ENCODE measurements at places on chromosomes 7 and 10. TPM values are rescaled to one million over a fixed set of nuclear protein-coding genes. Genes with fewer than 3 reads are reported as not detected.

The SOSTDC1 gene
- 0.48 TPM for total RNA-seq

The OR9A2 gene
- total RNA-seq: not detected

- H3K27ac ChIP-seq: no peak overlapping the region
- no peaks in the 10 kb centered on the region for H3K36me3 ChIP-seq
- no peak for DNase-seq
- peaks cover 7% of the 10 kb centered on the region for H3K4me1 ChIP-seq
Observed at GRCh38 chr10:78305311-78305710, 271.6 kb downstream of the RPS24 start.

The GNG11 gene
- total RNA-seq: 38.9 TPM

- DNase-seq: no peak
- no peak overlapping the region for H3K27ac ChIP-seq
- peaks cover 2% of the 10 kb centered on the region for H3K4me1 ChIP-seq
- H3K36me3 ChIP-seq: no peaks in the 10 kb centered on the region
- no peaks in the 10 kb centered on the region for H3K27me3 ChIP-seq
Observed at GRCh38 chr7:139691253-139691781, 86.5 kb downstream of the HIPK2 start.

The HOXA10 gene
- total RNA-seq: 2.0 TPM

The CLIP2 gene
- total RNA-seq: 40.3 TPM

DNA sequence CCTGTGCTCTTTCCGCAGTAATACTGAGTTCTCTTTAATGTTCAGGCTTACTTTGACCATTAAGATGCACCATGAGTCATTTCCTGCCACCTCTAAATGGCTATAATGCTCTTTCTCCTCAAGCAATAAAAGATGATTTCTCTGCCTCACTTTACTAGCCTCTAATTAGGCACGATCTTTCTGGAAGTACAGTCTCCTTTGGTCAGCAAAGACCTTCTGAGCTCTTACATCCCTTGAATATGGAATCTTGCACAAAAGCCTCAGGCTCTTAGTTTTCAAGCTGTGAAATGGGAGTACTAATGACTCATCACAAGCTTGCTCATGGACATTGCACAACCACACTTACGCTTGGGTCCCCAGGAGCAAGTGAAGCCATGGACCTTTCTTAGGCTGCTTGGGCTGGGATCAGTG, 85.9 kb downstream of the FRMD4A start:
- H3K27ac ChIP-seq: no peak overlapping the region
- H3K4me3 ChIP-seq: no peak overlapping the region
- peaks cover 1% of the 10 kb centered on the region for H3K4me1 ChIP-seq
- no peaks in the 10 kb centered on the region for H3K36me3 ChIP-seq

DNA sequence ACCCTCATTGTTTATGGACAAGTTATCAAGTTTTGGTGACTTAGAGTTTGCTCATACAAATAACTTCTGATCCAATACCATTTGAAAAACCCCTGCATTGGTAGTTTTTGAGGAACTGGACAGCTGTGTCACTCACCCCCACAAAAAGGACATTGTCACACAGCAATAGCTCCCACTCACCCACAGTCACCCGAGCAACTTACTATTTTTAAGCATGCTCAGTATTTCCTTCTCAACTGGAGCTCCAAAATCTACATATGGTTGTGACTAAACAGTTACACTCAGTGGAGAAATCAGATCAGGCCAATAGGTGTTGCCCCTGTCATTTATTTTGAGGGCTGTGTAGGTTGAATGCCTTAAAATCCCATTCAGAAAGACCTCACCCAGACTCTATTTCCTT, 165.2 kb upstream of the AUTS2 start:
- no peak overlapping the region for H3K27ac ChIP-seq
- H3K4me1 ChIP-seq: peaks cover 3% of the 10 kb centered on the region
- no peaks in the 10 kb centered on the region for H3K36me3 ChIP-seq
- H3K4me3 ChIP-seq: no peak overlapping the region
- DNase-seq: no peak

DNA sequence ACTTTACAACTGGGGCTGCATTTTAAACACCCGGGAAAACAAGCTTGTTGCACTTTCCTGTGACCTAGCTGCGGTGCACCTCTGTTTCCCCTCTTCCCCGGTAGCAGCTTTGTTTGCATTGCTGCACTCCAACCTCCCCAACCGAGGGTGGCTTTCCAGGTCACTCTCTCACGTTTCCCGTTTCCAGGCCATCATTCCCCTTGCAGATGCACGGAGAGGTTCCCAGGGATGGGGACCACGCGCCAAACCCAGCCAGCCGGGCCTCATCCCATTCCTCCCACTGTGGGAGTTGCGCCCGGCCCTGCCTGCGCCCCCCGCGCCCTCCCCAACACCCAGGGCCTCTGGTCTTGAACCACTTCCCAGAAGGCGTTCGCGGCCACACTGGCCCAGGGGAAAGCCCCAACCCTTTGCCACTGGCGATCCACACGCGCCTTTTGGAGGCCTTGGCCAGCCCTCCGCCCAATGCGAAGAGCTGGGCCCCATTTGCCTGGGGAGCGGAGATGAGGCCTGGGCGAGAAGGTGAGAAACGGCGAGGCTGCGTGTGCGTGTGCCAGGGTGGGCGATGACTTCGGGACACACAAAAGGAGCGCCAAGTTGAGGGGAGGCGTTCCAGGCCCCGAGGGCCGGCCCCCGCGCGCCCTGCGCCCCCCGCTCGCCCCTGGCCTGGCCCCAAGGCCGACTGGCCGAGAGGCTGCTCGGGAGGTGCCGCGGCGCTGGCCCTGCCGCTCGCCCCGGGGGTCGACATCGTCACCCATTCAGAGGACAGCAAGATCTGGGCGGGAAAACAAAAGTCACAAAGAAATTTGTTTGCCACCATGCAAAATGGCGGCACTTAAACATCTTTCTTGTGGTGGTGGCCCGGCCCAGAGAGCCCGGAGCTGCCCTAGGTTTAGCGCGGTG, 15.9 kb downstream of the SKIDA1 start:
- peaks cover 2% of the 10 kb centered on the region for H3K4me1 ChIP-seq
- H3K27me3 ChIP-seq: no peaks in the 10 kb centered on the region
- H3K4me3 ChIP-seq: peak overlapping the region; percentile 45
- no peaks in the 10 kb centered on the region for H3K36me3 ChIP-seq

GRCh38 chr7:37117292-37117691, 331.4 kb downstream of the ELMO1 start:
- no peaks in the 10 kb centered on the region for H3K36me3 ChIP-seq
- DNase-seq: no peak
- H3K27ac ChIP-seq: no peak overlapping the region

DNA sequence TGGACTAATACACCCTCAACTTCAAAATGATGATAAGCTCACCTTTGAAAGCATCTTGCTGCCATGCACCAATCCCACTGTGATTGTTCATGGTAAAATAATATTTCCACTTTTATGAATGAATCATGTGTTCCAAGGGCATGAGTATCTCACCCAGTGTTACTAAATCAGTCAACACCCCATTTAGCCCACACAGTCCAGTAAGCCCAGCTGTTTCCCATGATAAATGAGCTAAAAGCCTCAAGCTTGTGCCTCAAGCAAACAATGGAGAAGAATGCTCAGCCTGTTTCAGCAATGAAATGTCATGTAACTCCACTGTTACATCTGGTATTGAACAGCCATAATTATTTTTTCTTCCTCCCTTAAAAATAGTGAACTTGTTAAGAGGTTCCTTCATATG, 442.5 kb downstream of the XPNPEP1 start:
- no peak for DNase-seq
- no peaks in the 10 kb centered on the region for H3K36me3 ChIP-seq
- no peak overlapping the region for H3K27ac ChIP-seq
- no peak overlapping the region for H3K4me3 ChIP-seq
- no peaks in the 10 kb centered on the region for H3K27me3 ChIP-seq
- no peaks in the 10 kb centered on the region for H3K4me1 ChIP-seq

DNA sequence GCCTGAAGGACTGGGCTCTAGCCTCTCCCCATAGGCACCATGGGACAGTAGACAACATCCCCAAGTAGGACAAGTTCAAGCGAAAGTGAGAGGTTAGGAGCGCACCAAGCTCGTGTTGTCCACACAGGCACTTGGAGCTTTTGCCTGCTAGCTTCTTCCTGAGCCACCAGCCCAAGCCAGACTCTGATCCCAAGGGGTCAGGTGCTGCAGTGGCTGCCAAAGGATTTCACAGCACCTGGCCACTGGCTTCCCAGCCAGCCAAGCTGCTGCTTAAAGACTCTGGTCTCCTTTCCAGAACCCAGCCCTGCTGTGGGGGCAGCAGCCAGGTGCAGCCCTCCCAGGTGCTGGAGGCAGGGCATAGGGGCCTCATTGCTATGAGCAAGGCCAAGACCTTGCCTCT, 33.0 kb upstream of the UNC5B start:
- no peak for DNase-seq
- no peaks in the 10 kb centered on the region for H3K27me3 ChIP-seq
- no peaks in the 10 kb centered on the region for H3K4me1 ChIP-seq

DNA sequence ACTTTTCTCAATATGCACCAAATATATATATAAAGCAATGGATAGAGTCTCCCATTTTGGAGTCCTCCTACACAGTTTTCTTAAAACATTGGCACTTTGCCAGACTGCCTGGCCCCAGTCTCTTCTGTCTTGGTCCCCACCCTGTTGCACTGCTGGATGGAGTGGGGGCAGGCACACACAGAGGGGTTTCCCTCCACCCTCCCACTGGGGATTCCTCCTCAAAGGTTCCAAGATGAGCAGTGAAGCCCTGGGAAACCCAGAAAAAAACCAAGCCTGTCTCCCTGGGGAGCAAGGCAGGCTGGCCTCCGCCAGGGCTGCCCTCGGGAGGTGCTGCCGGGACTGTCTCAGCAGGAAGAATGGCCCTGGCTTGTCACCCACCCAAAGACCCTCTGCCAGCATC, 68.0 kb downstream of the SH3PXD2A start:
- H3K4me3 ChIP-seq: no peak overlapping the region
- no peak overlapping the region for H3K27ac ChIP-seq
- no peaks in the 10 kb centered on the region for H3K27me3 ChIP-seq
- no peak for DNase-seq
- peaks cover 11% of the 10 kb centered on the region for H3K4me1 ChIP-seq
- H3K36me3 ChIP-seq: no peaks in the 10 kb centered on the region

GRCh38 chr7:90834771-90835170, 238.7 kb downstream of the CDK14 start:
- no peaks in the 10 kb centered on the region for H3K36me3 ChIP-seq
- DNase-seq: no peak
- no peak overlapping the region for H3K27ac ChIP-seq
- H3K4me3 ChIP-seq: no peak overlapping the region

- no peak for DNase-seq
- H3K4me1 ChIP-seq: peaks cover 1% of the 10 kb centered on the region
- H3K36me3 ChIP-seq: no peaks in the 10 kb centered on the region
- no peak overlapping the region for H3K27ac ChIP-seq
- no peak overlapping the region for H3K4me3 ChIP-seq
- no peaks in the 10 kb centered on the region for H3K27me3 ChIP-seq
Observed at GRCh38 chr7:105202616-105203015, 186.1 kb downstream of the SRPK2 start.

The SFTPA2 gene
- total RNA-seq: 9.1 TPM

DNA sequence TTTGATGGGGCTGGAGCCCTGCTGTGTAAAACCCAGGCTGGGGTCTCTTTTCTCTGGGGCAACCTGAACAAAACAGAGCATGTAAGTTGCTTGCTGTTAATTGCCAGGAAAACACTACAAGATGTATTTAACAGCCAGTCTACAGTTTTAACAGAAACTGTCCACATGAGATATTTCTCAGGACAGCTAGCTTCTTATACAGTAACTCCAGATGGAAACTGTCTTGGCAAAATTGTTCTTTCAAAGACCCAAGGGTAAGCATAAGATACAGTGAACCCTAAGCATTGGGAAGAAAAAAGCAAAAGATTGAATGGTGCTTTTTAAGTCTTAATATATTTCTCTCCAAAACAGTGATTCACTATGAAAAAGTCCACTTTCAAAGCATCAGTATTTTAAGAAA, 8.1 kb downstream of the FKBP14 start:
- no peak for DNase-seq
- no peaks in the 10 kb centered on the region for H3K27me3 ChIP-seq
- H3K4me1 ChIP-seq: peaks cover 2% of the 10 kb centered on the region
- H3K4me3 ChIP-seq: no peak overlapping the region

GRCh38 chr7:37018954-37019353, 294.7 kb upstream of the AOAH start:
- no peak overlapping the region for H3K4me3 ChIP-seq
- H3K4me1 ChIP-seq: no peaks in the 10 kb centered on the region
- no peaks in the 10 kb centered on the region for H3K36me3 ChIP-seq
- H3K27me3 ChIP-seq: no peaks in the 10 kb centered on the region
- H3K27ac ChIP-seq: no peak overlapping the region

GRCh38 chr7:100088621-100089457, at the start of gene COPS6:
TSS of gene COPS6 (plus strand) at chr7:100088969. CDS start at chr7:100088991, 22 bp downstream.
- no peaks in the 10 kb centered on the region for H3K27me3 ChIP-seq
- peak within 1 kb of the TSS; percentile 69 for H3K4me3 ChIP-seq
- no peaks in the 10 kb centered on the region for H3K4me1 ChIP-seq
- DNase-seq: peak; percentile 87
- H3K36me3 ChIP-seq: no peaks in the 10 kb centered on the region

DNA sequence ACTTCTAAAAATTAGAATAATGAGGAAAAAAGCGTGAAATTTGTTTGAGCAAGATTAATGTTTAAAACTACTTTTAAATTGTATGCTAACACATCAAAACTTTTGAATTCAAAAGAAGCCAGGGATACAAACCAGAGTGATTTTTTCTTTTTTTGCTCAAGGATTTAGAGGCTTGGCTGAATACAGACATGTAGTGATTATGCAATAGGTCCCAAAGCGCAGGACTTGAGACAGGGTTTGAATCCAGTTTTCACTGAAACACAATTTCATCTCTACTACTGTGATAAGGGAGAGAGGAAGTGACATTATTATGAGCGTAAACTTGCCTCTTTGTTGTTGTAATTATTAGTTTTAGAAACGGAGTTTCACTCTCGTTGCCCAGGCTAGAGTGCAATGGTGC, 207.3 kb downstream of the ZNF33B start:
- no peaks in the 10 kb centered on the region for H3K36me3 ChIP-seq
- no peaks in the 10 kb centered on the region for H3K27me3 ChIP-seq
- H3K27ac ChIP-seq: no peak overlapping the region
- H3K4me1 ChIP-seq: no peaks in the 10 kb centered on the region
- no peak for DNase-seq

- H3K36me3 ChIP-seq: no peaks in the 10 kb centered on the region
- H3K4me1 ChIP-seq: peaks cover 15% of the 10 kb centered on the region
- peak overlapping the region; percentile 50 for H3K27ac ChIP-seq
- H3K4me3 ChIP-seq: no peak overlapping the region
- H3K27me3 ChIP-seq: no peaks in the 10 kb centered on the region
Observed at GRCh38 chr10:86979296-86979818, 11.1 kb downstream of the ADIRF start.

DNA sequence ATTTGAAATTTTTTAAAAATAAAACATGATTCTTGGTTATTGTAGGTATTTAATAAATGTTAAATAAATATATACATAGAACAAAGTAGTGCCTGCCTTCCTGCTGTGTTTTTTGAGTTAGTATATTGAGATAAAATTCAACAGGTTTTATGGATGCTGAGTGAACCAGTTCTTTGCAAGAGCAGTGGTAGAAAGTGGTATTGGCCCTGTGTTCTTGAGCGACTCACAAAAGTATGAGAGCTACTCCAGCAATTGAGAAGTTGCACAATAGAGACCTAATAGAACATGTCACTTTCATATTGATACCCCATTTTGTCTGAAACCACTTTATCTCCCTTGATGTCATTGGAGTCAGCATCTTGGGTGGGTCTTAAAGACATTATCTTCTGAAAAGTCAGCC, 32.6 kb upstream of the GJD4 start:
- no peaks in the 10 kb centered on the region for H3K27me3 ChIP-seq
- no peak overlapping the region for H3K27ac ChIP-seq
- no peak for DNase-seq
- no peak overlapping the region for H3K4me3 ChIP-seq
